ENCODE measurements at places on chromosomes 7 and 10.
A peak's percentile ranks its signal among the peaks of the same experiment; 100 is the strongest.

- DNase-seq = peak; percentile 28
Observed at GRCh38 chr7:139960157-139960556, 102.6 kb downstream of the PARP12 start.

GRCh38 chr7:106243893-106244292, 40.9 kb downstream of the NAMPT start:
- no peak for DNase-seq

DNA sequence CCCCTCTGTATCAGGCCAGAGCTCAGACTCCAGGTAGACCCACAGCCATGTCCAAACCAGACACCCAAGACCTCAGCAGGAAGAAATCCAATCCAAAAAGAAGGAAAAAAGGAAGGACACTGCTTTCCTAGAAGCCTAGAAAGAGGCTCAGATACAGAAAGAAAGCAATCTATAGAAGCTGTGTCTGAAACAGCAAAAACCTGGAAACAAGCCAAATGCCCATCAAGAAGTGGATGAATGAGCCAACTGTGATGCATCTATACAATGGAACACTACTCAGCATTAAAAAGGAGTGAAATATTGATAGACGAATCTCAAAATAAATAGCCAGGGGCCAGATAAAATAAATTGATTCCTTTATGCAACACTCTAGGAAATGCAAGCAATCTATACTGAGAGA, 31.6 kb downstream of the GRB10 start:
- DNase-seq = no peak

GRCh38 chr10:70830164-70830563, 14.4 kb downstream of the SGPL1 start:
- DNase-seq = no peak

DNA sequence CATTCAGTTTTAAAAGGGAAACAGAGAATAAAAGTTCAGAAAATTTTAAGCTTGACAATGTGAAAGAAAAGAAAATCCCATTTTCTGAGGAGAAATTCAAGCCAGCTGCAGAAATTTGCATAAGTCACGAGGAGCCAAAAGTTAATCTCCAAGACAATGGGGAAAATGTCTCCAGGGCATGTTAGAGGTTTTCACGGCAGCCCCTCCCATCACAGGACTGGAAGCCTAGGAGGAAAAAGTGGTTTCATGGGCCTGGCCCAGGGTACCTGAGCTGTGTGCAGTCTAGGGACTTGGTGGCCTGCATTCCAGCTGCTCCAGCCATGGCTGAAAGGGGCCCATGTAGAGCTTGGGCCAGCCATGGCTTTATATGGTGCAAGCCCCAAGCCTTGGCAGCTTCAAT, 59.6 kb upstream of the NXPH1 start:
- DNase-seq = no peak

- DNase-seq = no peak
Observed at GRCh38 chr10:31940839-31941653, 12.4 kb upstream of the ARHGAP12 start.

GRCh38 chr7:151901828-151902227, 24.9 kb upstream of the PRKAG2 start:
- DNase-seq = no peak

DNA sequence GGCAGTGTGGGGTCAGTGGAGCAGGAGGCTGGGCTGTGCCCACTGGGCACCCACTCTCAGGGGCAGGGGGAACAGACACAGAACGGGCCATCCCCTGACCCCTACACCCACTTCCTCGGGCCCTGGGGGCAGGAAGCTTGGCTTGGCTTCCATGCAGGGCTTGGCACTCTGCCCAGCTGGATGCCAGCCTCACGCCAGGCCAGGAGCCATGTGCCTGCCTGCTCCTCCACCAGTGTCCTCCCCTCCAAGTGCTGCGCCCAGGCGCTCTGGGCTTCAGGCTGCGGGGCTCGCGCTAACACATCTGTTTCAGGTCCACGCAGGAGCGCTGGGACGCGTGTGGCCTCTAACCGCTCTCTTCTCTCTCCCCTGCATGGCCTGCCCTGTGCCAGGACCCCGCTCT, 12.7 kb downstream of the LDB3 start:
- no peak for DNase-seq

DNA sequence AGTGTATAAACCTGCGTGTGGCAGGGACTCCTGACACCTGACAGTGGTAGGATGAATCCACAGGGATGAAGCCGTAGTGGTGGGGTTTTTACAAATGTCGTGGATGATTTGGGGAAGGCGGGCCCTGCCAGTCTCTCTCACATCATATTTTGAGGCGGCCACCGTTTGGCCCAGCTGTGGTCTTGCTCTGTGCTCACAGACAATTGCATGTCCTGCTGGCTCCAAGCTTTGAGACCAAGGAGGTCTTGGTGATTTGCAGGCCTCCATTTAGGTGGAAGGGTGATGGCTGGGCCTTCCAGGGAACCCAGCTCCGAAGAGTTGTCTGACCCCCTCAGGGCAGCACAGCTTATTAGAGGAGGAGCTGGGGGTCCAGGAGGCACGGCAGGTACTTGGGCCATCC, 151.1 kb upstream of the SHH start:
- DNase-seq = no peak

- DNase-seq = no peak
Observed at GRCh38 chr7:19491821-19492452, 216.9 kb downstream of the POLR1F start.

DNA sequence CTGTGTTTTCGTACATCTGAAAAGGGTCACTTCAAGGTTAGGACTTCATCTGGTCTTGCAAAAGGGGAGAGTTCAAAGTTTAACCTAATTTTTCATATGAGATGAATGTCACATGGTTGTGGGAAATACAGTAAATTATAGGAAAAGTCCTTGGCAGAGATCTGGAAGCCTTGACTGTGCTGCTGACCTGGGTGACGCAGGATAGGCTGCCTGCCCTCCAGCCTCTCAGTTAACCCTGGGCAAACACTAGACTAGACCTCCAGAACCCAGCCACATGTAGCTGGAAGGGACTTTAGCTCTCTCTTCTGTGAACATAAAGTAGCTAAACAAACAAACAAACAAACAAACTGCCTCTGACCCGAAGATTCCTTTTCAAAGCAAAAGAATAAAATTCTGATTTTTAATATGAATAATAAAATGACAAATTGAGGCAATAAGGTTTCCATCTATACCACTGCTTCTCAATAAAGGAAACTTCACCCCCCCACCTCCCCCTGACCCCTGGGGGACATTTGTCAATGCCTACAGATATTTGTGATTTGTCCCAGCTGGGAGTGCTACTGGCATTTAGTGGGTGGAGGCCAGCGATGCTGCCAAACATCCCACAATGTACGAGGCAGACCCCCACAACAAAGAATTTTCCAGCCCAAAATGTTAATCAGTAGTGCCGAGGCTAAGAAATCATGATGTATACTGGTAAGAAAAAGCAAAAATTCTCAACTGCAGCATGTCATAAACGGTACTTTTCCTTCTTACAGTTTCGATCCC, 75.2 kb upstream of the PRR15 start:
- no peak for DNase-seq

DNA sequence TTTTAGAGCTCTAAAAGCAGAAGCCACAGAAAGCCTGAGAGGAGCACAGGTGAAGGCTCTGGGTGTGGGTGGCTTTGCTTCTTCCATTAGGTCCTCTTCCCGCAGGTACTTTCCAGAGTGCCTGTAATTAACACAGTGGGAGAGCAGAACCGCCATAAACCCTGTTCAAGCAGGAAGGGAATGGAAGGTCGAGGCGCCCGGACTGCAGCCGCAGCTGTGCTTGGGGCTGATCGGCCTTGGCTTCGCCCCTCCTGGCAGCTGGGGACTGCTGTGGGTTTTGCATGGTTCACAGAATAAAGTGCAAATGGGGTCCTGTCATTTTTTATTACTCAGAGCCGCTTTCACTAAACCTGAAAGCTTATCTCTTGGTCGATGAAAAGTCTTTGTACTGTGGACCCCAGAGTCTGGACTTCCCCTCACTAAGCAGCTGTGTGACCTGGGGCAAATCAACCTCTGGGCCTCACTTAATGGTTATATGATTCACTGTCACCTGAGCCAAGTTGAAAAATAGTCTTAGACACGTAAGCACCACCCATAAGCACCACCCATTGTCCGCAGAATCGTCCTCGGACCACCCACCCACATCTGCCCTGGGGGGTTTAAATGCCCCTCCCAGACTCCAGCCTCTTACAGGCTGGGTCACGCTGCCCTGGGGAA, 100.9 kb downstream of the XRCC2 start:
- DNase-seq = peak; percentile 47

GRCh38 chr7:2437136-2437535, 33.7 kb downstream of the CHST12 start:
- DNase-seq = no peak

DNA sequence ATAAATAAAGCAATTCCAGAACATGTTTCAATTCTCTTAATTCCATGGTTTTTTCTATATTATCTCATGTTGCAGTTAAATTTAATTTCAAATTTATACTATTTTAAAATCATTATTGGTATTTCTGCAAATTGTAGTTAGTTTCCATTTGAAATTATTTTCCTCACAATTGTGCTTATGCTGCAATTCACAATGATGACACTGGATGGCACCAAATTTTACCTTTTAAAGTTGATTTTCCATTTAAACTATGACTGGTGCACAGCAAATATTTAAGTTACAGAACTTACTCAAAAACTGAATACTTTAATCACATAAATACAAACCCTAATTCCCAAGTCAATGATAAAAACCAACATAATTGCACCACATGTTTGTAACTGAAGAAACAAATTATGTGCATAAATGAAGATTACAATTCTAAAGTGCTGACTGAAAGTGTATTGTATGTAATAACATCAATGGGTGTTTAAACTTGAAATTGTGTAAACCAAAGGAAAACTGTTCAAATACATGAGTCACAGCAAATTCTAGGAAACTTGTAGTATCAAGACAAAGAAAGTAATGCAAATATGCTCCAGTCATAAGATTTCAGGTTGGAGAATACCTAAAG, 75.3 kb upstream of the AASS start:
- no peak for DNase-seq

GRCh38 chr7:144020340-144020739, 20.2 kb downstream of the OR6B1 start:
- DNase-seq = no peak

DNA sequence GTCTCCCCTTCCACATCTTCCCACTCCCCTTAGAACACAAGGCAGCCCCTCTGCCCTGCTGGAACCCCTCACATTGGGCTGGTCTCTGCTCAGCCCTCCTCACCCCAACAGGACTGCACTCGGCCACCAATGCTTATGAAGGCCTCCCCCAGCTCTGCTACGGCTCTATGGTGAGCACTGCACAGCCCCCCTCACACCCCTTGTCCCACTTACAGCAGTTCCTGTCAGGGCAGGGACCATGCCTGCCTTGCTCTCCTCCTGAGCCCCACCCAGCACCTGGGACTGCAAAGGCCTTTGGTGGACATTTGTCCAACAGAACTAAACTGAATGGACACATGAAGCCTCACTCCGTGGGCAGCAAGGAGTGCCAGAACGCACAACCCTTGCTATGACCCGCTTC, 171.9 kb downstream of the GRID1 start:
- DNase-seq = no peak

DNA sequence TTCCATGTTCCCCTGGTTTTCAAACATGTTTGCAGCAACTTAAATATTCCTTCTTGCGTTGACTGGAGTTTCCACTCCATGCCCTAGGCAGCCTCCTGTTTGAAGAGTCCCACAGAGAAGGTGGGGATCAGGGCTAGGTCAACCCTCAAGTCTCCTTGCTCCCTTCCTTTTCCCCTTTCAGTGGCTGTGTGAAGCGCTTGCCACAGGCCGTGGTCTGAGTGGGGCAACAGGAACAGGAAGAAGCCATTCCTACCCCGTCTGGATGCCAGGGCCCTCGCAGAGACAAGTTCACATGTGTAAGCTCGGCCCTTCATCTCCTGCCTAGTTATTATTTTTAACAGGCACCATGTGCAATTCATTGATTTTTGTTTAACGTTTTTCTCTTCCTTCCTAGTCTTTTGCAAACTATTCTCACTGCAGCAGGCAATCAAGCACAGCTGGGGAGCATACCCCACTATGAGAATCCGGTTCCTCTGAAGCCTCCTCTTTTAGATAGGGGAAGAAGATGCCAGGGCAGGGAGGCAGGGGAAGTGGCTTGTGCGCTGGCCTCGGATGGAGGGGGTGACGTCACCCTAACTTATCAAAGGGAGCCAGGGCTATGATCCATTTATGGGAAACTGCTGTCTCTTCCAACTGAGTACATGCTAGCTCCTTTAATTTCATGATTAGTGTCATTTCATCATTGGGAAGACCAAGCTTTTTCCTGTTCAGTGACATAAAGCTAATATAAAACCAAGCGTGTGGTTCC, 64.2 kb downstream of the PRLHR start:
- DNase-seq = no peak

- DNase-seq = no peak
Observed at GRCh38 chr10:20912969-20913368, 15.9 kb upstream of the NEBL start.

DNA sequence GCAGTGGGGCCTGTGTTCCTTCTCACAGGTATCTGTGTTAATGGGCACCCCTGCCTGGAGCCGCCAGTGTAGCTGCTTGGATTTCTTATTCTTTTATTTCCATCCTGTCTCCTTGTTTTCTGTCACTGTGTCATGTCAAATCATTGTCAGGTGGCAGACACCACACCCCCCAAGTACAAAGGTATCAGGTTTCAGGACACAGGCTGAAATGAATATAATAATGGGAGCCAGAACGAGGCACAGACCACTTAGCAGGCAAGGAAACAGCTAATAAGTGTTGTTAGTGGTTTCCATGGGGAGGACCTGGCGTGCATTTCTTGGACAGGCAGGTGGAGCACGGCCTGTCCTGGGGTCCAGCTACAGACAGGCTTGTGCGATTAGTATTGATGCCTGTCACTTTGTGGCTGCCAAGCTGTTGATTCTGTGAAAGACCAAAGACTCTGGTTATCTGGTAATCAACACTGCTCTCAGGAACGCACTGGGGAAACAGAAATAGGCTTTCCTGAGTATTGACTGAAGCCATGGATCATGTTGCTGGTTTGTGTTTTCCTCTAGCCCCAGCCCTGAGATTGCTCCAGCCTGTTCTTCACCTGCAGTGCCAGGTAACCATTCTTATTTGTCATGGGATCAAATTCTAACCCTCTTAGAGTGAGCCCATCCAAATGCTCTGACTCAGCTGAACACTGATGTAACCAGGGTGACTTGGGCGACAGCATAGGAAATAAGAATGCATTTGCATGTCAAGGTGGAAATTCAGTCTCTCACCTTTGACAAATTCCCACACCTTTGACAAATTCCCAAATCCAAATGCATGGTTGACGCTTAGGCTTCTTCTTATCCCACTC, 1002.0 kb downstream of the LRMDA start:
- no peak for DNase-seq

DNA sequence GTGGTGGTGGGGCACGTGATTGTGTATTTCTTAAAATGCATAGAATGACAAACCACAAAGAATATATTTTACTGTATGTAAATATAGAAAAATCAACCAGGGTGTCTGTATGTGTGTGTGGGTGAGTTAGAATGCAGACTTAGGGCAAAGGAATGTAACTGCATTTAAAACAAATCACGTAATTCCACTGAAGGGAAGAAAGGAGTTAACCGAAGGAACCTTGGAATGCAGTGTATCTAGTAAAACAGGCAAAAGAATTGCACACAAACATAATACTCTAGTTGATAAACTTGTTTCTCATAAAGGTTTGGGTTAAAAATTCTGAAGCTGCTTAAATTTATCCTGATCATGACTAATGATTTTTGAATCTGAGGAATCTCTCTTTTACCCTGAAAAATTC, 134.9 kb downstream of the ADRA2A start:
- no peak for DNase-seq

GRCh38 chr10:51867956-51868355, 168.6 kb upstream of the CSTF2T start:
- no peak for DNase-seq

All from chondrocyte (in vitro differentiated cells).